CD8-positive, alpha-beta T cell (primary cell): ENCODE measurements at places on chromosomes 3 and 15. TPM values are rescaled to one million over a fixed set of nuclear protein-coding genes. Genes with fewer than 3 reads are reported as not detected.

Gene ADAM10
- 67.8 TPM for total RNA-seq

Gene KLHDC8B
- total RNA-seq: 1.6 TPM

Gene HIGD2B
- not detected for total RNA-seq

Gene ARL14
- not detected for total RNA-seq

Gene C3orf85
- not detected for total RNA-seq

Gene SRGAP3
- 2.3 TPM for total RNA-seq

Gene CMTM8
- 0.58 TPM for total RNA-seq

Gene CYP8B1
- not detected for total RNA-seq

Gene DPH3
- 9.7 TPM for total RNA-seq

Gene TAGLN3
- not detected for total RNA-seq

Gene CCR8
- total RNA-seq: not detected

Gene ANKUB1
- total RNA-seq: not detected

Gene NDN
- total RNA-seq: not detected

Gene RETNLB
- total RNA-seq: not detected

Gene TRIM42
- not detected for total RNA-seq

Gene SLC22A14
- total RNA-seq: not detected

Gene PCLAF
- total RNA-seq: 0.83 TPM

Gene PDHB
- 32.5 TPM for total RNA-seq

Gene CCDC13
- total RNA-seq: not detected
